ENCODE measurements at places on chromosomes 4 and X.
A peak's percentile ranks its signal among the peaks of the same experiment; 100 is the strongest.

GRCh38 chrX:39152106-39152649 lies 350.9 kb downstream of the MID1IP1 start:
- DNase-seq: peak; percentile 22

DNA sequence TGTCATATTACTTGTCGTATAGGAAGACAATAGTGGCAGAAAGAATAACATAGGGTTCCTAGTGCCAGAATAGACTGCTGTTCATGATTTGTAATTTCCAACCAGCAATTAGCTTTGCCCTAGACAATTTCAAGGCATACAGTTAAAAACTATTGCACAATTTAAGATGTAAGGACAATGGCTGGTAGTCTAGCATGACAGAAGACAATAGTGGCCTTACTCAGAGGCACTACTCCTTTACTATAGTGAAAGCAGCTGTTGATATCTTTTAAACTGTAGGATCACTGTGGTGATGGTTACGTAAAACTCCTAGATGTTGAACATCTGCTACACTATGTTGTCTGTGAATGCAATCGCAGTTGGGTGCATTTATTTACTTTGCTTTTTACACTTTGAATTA lies 234.5 kb downstream of the RBMX2 start:
- DNase-seq: no peak

DNA sequence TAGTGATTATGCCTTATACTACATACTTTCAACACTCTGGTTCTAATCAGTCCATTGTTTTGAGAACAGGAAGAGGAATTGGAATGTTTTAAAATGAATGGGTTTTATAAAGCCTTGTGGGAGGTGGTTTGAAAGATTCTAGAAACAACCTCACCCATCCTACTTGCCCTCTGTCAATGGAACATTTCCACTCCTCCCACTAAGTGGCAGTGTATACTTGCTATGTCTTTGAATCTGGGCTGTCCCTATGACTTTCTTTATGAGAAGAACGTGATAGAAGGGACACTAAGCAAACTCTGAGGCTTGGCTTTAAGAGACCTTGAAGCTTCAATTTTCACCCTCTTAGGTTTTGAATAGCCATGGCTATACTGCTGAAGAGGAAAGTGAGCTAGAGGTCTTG lies 611.2 kb downstream of the PPP4R3C start:
- no peak for DNase-seq

DNA sequence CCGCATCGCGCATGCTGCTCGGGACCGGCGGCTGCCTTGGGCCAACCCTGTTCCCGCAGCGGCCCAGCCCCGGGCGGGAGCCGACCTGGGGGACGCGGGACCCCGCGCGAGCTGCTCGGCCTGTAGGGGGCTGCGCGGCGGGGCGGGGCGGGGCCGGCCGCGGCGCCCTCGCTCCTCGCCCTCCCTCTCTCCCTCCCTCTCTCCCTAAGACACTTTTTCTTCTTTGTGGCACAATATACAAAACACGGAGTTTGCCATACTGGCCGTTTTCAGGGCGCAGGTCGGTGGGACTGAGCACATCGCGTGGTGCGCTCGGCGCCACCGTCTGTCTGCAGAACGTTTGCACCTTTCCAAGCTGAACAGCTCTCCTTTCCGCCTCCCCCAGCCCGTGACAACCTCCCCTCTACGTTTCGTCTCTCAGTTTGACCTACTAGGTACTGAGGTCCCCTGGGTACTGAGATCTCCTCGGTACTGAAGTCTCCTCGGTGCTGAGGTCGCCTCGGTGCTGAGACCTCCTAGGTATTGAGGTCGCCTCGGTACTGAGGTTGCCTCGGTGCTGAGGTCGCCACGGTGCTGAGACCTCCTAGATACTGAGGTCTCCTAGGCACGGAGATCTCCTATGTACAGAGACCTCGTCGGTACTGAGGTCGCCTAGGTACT lies 261.1 kb upstream of the PLCXD1 start:
- peak; percentile 0 for DNase-seq

DNA sequence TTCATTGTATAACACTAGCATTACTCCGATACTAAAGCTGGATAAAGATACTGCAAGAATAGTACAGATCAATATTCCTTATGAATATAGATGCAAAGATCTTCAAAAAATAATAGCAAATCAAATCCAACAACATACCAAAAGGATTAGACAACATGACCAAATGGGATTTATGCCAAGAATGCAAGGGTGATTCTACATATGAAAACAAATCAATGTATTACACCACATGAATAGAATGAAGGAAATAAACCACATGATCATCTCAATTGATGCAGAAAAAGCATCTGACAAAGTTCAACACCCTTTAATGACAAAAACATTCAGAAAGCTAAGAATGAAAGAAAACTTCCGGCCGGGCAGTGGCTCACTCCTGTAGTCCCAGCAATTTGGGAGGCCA lies 42.8 kb downstream of the CUL4B start:
- no peak for DNase-seq

DNA sequence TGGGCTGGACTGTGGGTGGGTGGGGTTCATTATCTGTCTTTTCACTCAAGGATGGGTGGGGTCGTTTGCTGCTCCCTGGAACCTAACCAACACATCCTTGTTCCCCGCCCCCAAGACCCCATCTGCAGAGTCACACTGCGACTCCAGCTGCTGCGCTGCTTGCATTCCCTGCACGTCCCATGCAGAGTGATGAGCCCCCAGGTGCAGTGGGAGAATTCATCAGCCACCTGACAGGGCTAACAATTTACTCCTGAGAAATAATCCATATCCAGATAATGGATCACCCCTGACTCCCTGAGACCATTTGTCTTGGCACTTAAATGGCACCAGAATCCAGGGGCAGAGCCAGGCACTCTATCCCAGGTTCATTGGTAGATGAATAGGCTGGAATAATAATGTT lies 12.4 kb upstream of the ARHGAP36 start:
- no peak for DNase-seq

DNA sequence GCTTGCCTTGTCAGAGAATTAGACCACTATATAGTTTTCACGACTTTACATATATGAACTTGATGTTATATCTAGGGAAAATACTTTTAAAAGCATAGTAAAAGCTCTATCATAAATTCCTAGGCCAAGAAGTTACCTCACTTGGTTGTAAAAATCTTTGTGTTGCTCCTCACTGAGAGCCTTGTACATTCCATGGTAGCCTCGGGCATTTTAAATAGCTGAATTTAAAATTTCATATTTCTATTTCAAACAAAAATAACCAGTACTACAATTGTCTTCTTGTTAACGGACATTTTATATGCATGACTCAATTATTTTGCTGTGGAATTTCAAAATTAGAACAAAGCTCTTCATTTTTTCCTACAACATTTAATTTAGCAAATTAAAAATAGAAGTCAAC lies 107.6 kb downstream of the MID1 start:
- no peak for DNase-seq

- DNase-seq: peak; percentile 14
These were observed 13.1 kb upstream of the DRP2 start for GRCh38 chrX:101206471-101206870.

DNA sequence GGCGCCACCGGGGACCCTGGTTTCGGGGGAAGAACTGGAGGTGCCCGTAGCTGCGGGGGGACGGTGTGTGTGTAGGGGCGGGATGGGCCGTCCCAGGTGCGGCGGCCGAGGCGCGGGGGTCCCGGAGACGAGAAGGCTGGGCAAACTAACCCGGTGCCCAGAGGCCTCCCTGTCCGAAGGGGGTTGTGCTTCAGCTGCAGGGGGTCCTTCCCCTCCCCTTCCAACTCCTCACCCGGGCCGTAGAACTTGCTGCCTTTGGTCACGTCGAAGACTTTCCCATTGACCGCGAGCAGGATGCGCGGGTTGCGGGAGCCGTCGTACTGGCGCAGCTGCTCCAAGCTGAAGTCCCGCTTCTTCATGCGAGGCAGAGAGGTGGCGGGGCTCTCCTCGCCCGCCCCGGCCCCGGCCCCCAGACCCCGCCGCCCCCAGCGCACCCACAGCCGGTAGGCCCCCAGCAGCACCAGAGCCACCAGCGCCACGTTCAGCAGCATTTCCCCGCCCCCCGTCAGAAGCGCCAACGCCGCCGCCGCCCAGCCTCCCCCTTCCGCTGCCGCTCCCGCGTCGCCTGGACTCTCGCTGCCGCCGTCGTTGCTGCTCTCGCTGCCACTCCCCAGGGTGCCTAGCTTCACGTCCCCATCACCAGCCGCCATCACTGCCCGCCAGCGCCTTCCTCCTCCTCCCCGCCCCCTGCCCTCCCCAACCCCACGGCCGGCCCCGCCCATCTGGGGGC lies at the start of gene PGRMC2:
Gene PGRMC2, minus strand, starts transcription at position 673 of the 730 bp plus-strand sequence. Its CDS starts 23 bp downstream, at position 650.
- no peak for DNase-seq

DNA sequence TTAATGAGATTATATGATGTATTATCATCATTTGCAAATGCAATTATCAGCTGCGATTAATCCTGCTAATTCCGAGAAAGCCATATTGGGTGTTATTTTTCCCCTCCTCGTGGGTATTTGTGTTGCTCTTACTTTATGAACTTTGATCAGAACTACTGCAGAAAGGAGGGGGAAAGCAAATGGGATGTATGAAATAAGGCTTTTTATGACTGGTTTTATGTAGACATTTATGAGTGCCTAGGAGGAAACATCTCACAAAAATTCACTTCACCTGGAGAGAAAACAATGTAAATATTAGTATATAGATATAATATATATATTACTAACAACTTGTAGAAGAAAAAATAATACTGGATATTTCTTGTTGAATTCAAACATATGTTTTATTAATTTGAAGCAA lies 214.4 kb downstream of the TEX13A start:
- no peak for DNase-seq

GRCh38 chr4:10253765-10254164 lies 137.2 kb upstream of the WDR1 start:
- DNase-seq: no peak

DNA sequence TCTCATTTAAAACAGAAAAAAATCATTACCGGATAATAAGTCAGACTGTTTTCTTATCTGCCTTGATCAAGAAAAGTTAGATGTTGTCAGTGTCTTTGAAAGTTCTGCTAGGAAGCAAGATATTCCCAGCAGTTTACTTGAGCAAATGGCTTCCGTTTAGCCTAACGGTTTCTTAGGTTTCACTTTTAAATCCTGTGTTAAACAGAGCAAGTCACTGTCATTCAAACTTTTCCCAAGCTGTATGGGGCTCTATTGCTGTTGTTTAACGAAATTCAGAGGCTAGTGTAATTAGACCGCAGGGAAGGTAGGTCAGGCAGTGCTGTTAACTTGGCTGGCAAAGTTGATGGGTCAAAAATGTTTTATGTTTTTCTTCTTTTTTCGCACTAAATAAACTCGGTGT lies 80.3 kb upstream of the NEIL3 start:
- DNase-seq: no peak

All from inflammatory macrophage (primary cell).